Fibroblast of lung (primary cell): ENCODE measurements at places on chromosomes 11 and 22. TPM values are rescaled to one million over a fixed set of nuclear protein-coding genes. Genes with fewer than 3 reads are reported as not detected.

DNA sequence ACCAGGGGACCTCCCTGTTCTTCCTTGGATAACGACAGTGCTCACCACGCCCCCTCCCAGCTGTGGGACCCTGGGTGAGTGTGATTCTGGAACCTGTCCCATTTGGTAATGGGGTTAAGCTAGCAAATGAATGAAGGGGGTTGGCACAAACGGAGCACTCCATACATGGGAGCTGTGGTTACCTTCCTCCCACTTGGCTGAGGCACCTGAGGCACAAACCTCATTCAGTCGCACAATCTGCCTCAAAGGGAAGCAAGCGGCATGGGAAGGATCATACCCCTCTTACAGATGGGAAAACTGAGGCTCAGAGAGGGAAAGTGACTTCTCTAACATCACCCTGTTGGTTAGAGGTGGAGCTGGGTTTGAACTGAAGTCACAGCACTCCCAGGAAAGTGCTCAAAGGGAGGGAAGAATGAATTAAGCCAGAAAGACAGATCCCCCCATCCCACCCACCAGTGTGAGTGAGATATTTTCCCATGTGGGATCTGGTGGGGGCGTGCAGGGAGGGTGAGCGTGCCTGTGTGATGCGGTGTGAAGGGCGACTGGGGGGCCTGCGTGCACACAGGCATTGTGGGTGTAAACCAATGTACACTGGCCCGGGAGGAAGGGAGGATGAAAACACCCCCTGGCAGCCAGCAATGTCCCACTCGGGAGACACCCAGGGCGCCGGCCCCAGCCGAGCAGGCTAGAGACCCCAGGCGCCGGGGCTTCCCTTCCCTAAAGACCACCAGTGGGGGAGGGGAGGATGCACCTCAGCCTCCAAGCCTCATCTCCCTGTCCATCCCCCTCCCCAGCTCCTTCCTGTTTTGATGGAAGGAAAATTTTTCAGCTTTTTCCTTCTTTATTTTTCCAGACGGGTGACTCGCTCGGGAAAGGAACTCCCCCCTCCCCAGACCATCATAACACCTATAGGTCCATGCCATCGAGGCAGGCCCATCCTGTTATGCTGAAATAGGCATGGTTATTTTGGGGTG, 8.0 kb upstream of the PDGFB start:
- no peak for DNase-seq

- no peak for DNase-seq
Observed at GRCh38 chr11:71505781-71506180, 21.3 kb upstream of the KRTAP5-7 start.

DNA sequence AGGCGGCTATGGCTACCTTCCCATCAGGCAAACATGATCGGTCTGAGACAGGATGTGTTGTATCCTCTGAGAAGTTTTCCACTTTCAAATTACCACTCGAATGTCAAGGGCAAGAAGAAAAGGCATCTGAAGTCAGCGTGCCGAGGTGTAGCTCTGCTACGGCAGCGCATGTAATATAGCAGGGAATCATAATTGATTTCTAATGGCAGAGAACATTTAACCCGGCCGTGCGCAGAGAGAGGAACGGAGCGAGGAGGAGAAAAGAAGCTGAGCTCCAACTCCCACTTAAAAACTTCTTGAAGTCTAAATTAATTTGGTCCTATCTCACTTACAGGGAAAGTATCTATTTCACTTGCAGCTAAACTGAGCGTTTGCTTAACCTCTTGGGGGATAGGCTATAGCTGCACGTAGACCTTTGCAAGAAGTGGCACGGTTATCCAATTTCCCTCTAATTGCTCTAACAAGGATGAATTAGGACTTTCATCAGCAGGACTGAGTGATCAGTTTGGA, 137.3 kb upstream of the KIRREL3 start:
- no peak for DNase-seq

DNA sequence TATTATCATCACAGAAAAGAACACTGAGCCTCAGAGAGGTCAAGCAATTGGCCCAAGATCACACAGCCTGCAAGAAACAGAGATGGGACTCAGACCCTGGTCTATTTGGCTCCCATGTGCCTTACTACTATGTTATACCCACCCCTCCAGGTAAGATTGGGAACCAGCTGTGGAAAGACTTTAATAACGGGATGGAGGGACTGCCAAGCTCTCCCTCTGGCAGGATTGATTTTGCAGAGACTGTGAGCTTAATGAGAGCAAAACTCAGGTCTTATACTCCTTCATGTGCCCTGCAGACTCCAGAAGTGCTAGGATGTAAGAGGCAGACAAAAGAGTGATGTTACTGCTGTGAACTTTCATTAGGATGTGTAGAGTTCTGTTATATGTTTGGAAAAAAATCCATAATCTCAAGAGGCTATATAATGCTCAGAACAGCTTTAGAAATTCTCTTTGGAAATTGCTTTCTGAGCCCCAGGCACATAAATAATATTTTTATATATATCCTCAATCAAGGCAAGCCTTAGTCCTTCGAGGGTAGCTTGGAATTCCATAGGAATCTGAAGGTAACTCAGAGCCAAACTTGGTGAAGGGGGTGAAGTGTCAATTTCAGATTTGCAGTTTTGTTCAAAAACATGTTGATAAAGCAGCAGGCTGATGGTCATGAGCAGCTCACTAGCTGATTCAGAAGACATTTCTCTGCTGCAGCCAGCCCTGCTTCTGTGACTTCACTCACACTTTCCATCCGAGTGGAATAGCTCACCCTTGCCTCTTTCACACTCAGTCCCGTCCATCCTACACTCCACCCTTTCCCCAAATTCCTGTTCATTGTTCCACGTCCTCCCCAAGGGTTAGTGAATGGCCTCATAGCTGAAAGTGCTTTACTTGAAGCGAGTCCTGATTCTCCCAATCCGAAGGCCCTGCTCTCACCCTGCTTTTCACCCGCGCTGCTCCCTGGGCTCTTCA, 188.8 kb downstream of the SNX19 start:
- DNase-seq = no peak

SMC1B gene
- 0.01 TPM in 1 of 2 replicates, not detected in the other for polyA plus RNA-seq

HYLS1 gene
- 6.8 and 11.8 TPM in 2 replicates for polyA plus RNA-seq

DNA sequence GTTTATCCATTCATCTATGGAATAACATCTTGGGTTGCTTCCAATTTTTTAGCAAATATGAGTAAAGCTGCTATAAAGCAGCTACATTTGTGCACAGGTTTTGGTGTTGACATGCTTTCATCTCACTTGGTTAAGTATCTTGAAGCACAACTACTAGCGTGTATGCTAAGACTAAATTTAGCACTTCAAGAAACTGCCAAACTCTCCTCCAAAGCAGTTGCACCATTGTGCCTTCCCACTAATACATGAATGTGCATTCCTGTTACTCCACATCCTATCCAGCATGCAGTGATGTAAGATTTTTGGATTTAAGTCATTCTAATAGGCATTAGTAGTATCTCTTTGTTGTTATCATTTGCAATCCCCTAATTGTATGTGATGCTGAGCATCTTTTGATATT, 230.7 kb downstream of the KCNA4 start:
- no peak for DNase-seq

MS4A10 gene
- not detected in 2 replicates for polyA plus RNA-seq

- no peak for DNase-seq
Observed at GRCh38 chr22:46539169-46539568, 1.7 kb upstream of the CELSR1 start.

DNA sequence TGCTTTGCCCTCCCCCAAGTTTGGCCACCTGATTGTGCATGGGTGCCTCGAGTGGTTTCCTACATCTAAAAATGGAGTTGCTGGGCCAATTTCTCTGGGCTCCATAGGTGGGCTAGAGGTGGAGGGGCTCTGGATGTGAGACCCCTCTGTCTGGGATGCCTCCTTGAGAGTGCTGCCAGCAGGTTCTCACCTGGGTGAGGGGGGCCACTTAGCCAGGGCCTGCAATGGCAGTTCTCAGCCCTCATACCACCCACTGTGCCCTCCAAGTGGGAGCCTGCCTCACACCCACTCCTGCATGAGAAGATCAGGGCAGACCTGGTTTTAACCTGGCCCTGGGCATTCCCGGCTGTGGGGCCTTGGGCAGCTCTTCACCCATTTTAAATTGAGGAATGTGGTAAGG, 83.9 kb downstream of the CABIN1 start:
- no peak for DNase-seq

ABTB2 gene
- 1.0 and 3.3 TPM in 2 replicates for polyA plus RNA-seq

- DNase-seq = no peak
Observed at GRCh38 chr22:26586556-26587325, 3.2 kb downstream of the TPST2 start.

DNA sequence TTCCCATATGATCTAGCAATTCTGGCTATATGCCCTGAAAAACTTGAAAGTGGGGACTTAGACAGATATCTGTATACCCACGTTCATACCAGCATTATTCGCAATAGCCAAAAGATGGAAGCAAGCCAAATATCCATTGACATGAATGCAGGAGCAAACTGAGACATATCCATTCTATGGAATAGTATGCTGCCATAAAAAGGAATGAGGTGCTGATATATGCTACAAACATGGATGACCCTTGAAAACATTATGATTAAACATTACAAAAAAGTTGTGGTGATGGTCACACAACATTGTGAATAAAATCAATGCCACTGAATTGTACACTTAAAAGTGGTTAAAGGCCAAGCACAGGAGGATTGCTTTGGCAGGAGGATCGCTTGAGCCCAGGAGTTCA, 25.5 kb downstream of the MFNG start:
- no peak for DNase-seq

- DNase-seq = no peak
Observed at GRCh38 chr11:11757909-11758308, 83.9 kb upstream of the USP47 start.

GRCh38 chr11:102456381-102456780, 3.8 kb upstream of the TMEM123 start:
- DNase-seq = no peak

TRIM48 gene
- not detected in 2 replicates for polyA plus RNA-seq

CARD18 gene
- not detected in 2 replicates for polyA plus RNA-seq

- no peak for DNase-seq
Observed at GRCh38 chr11:102685338-102685737, 20.2 kb downstream of the MMP27 start.
